ENCODE measurements at places on chromosomes 6 and 20.
A peak's percentile ranks its signal among the peaks of the same experiment; 100 is the strongest.

DNA sequence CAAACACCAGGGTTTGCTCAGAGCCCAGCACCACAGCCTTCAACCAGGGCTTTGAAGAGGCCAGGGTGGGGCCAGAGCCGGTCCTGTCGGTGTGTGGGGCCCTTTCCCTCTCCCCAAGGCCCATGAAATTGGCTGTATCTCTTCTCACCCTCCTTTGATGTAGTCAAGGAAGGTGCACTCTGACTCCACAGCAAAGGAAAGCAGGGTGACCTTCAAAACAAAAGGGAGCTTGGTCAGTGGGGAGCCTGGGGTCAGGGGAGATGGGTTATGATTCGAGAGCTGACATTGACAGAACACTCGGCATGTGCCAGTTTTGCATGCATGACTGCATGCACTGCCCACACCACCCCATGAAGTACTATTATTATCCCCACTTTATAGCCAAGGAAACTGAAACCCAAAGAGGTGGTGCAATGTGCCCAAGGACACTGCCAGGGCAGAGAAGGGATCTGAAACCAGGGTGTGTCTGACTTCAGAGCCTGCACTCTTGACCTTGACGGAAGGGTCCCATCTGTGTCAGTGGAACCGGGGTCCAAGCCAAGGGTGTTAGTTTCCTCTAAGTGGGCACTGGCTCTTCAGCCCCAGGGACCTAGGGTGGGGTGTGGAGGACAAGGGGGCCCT lies 55.4 kb downstream of the RAB44 start:
- DNase-seq, result no peak

- no peak for DNase-seq
Measured at GRCh38 chr6:117375446-117375845, 50.3 kb downstream of the ROS1 start.

- no peak for DNase-seq
Measured at GRCh38 chr6:39260456-39260855, 31.2 kb upstream of the KCNK5 start.

GRCh38 chr6:35139470-35139869 lies 1.7 kb downstream of the TCP11 start:
- DNase-seq, result no peak

DNA sequence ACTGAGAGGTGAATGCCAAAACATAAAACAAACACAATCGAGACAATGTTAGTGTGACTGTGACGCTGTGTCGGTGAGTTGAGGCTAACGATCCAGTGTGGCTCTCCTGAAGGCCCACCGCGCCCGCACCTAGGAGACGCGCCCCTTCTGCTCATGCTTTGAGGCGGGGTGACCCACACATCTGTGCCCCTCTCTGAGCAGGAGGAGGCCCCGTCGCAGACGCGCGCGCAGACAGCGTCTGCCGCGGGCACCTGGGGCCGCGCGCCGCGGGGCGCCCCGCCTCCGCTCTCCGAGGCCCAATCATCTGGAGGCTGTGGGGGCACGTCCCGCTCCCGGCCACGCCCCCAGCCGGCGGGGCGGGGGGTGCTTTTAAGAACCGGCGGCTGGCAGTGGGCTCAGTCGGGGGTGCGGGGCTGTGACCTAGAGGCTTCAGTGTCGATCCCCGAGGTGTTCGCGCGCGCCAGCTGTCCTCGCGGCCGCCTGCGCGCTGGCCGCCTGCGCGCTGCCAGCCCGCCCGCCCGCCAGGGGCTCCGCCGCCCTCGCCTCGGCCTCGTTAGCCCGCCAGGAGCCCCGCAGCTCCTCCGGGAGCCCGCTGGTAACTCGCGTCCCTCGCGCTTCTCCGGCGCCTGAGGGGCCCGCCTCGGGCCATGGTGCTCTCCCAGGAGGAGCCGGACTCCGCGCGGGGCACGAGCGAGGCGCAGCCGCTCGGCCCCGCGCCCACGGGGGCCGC lies at the start of gene SLC16A10:
Gene SLC16A10, plus strand, starts transcription at position 398 of the 730 bp plus-strand sequence. Its CDS starts 250 bp downstream, at position 648.
- DNase-seq, result no peak

- peak; percentile 96 for DNase-seq
Measured at GRCh38 chr6:45445749-45446549, 68.2 kb upstream of the SUPT3H start.
